ENCODE measurements at places on chromosomes 6 and 20.

- no peak for DNase-seq
Measured at GRCh38 chr20:1373614-1374013, 19.2 kb downstream of the FKBP1A start.

DNA sequence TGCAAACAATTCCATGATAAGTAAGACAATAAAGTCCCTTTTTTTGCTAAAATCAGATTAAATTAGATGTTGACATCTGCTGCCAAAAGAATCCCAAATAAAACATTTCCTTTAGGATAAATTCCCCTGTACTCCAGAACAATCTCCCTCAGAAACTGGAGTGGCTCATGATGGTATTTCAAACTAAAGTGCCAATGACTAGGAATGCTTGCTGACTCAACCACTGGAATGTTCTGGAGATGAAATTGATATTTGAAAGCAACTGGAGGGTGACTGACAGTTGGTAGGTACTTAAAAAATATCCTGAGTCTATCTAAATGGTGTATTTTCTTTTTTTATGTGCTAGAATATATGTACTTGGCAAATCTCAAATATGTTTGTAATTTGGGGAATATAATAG, 350.1 kb upstream of the TSHZ2 start:
- DNase-seq: no peak

DNA sequence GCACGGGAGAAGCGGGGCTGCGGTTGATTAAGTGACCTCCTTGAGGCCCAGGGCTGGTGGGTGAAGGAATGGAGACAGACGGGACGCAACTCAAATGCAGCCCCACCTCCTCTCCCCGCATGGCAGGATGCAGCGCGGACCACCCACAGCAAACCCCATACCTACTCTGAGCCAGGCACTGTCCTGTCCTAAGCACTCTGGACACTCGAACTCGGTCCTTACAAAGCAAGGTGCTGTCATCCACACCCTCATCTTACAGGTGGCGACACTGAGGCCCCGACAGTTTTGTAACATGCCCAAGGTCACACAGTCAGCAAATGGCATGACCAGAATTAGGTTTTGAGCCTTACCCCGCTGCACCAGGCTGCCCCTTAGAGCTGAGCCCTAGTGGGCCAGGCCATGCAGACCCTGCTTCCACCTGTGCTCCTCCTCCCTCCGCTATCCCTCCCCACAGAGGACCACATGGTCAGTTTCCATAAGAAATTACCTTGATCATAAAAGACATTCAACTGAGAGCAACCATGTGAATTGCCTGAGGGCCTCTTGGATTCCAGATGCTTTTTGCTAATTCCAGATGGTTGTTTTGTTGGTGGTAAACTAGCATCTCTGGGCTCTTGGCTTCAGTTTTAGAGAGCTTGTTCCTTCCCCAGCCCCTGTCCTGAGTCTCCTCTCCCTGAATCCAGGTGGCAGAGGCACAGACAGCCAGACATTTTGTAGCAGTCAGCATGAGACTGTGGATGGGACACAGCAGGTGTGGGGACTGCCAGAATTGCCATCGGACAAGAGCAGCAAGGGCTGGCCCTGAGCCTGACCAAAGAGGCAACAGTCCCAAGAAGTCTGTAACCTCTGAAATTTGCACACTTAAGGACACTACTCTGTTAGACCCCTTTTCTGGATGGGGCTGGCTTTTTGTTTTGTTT, 171.9 kb upstream of the PMEPA1 start:
- DNase-seq: no peak

DNA sequence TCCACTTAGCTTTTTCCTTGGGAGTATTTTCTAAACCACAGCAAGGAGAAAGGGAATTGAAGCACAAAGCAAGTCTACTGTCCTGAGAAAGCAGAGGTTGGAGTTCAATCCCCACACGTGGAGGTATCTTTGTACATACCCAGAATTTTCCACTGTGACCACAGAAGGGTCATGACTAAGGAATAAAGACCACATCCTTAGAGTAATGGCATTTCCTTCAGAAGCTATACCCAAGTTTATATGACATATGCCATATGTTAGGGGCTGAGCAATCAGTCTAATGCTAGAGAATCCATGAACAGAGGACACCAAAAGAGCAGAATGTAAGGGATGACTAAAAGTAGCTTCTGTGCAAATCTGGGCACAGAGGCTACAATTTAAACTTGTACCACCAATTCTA, 46.4 kb downstream of the ATG5 start:
- DNase-seq: no peak

GRCh38 chr6:105991561-105992314, 94.4 kb upstream of the PRDM1 start:
- no peak for DNase-seq

- DNase-seq: no peak
Measured at GRCh38 chr6:23692184-23692583, 433.8 kb upstream of the NRSN1 start.

DNA sequence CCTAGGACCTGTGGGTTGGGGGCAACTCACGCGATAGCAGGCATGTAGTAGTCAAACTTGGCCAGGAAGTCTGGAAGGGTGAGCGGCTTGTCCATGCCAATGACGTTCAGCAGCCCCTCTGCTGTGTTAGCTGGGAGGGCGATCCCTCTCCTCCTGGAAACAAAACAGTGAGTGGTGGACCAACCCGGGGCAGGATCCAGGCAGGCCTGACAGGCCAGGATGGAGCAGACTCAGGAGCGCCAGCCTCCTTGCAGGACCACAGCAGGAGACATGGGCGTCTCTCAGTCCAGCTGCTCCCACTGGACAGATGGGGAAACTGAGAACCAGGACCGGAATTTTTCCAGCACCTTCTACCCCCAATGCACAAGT, 22.5 kb downstream of the ADA start:
- no peak for DNase-seq

DNA sequence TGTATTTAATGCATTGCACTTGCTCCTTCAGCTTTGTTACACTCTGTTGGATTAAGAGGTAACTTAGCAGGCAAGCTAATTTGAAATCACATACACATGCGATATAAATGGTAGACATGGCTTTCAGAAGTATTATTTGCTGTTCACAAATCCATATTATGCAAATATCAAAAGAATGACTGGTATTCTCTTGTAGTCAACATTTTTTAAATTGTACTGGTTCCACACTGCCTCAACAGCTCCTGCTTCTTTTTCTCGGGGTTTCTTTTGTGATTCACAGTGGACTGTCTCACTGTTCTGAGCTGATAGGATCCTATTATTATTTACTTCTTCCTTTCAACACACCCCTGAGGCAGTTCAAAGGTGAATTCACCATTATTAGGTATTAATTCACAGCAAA, 927.4 kb downstream of the KIF16B start:
- no peak for DNase-seq

Measured in activated naive CD4-positive, alpha-beta T cell treated with anti-CD3 and anti-CD28 coated beads, Interleukin-2, amount 50 U/mL, for 72 hours (primary cell).